NCI-H187 treated with DMSO at 0.1 percent for 48 hours (cell line): ENCODE measurements at places on chromosomes 12 and 14.
A peak's percentile ranks its signal among the peaks of the same experiment; 100 is the strongest.

GRCh38 chr14:52918486-52918885, 32.4 kb downstream of the FERMT2 start:
- DNase-seq: no peak

GRCh38 chr12:122793685-122794106, 19.3 kb downstream of the CCDC62 start:
- peak; percentile 68 for DNase-seq

GRCh38 chr12:41514021-41514777, 326.1 kb downstream of the PDZRN4 start:
- peak; percentile 62 for DNase-seq

DNA sequence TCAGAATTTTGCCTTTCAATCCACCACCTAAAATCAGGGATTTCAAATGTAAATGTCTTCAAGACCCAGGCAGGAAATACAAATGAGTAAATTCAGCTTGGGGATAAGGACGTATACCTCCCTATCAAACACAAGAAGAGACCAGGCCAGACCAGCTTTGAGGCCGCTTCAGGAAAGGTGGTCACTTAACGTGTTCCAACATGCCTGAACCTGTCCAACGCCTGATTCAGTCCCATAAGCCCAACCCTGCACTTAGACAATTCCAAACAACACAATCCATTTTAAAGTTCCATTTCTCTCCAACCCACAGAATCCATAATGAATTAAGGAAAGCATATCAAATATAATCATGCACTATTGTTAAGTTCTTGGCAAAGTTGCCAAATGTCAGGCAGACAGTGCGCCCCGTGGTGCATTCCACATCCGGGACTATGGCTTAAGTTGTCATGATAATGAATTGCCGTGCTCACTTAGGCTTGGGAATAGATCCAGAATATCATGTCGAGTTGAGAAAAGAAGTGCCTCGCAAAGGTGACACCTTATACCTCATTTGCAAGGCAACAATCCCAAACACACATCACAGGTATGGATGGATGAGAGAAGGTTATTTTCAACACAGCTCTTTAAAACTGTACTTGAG, 35.5 kb downstream of the CCDC60 start:
- DNase-seq: peak; percentile 98

DNA sequence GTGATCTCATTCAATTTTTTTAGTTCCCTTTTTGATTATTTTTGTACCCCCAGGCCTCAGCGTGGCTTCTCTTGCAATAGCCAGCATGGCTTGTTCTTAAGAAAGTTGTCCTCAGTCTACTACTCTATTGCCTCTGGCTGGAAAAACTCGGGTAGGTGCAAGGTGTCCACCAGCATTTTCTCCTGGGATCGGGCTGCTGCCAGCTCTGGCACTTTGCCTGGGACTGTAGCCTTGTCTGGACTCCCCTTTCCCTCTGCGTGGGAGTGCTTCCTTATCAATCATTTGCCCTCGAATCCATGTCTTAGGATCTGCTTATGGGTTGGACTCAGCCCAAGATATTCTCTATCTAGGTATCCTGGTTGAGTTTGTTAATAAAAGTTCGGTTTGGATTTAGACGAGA, 773.4 kb downstream of the DIO2 start:
- DNase-seq: no peak

GRCh38 chr12:52806821-52807543, 6.9 kb downstream of the KRT4 start:
- no peak for DNase-seq

DNA sequence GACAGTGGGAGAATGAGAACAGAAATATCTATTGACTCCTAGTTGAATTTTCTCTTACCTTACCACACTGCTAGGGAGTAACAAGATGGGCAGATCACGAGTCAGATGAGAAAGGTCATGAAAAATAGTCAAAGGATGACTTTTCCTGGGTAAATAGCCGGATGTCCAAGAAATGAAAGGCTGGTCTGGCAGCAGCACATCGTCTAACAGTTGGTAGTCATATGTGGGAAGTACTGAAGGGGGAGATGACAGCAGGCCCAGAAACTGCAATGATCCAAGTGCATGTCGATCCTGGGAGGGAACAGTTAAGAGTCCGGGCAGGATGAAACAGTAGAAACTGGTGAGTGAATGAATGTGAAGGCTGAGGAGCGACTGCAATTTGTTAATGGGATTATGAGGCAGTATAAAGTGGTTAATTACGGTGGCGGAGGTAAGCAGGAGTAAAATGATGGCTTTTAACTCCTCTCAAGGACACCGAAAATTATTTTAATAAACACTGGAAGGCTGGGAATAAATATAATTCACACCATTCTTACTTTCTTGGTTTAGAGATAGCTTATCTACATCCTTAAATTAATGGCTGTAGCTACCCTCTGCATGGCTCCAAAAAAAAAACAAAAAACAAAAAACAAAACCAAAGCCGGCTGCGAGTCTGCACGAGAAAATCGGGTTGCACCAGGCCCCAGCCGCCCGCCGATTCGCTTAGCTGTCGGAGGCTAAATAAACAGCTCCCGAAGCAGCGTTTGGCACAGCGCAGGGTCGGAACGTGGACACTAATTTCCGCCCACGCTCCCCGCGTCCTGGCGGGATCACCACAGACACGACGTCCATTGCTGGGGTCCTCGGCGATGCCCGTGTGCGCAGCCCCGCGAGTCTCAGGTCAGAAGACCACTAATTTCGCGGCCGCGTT, 1.0 kb upstream of the ERC1 start:
- DNase-seq: no peak

DNA sequence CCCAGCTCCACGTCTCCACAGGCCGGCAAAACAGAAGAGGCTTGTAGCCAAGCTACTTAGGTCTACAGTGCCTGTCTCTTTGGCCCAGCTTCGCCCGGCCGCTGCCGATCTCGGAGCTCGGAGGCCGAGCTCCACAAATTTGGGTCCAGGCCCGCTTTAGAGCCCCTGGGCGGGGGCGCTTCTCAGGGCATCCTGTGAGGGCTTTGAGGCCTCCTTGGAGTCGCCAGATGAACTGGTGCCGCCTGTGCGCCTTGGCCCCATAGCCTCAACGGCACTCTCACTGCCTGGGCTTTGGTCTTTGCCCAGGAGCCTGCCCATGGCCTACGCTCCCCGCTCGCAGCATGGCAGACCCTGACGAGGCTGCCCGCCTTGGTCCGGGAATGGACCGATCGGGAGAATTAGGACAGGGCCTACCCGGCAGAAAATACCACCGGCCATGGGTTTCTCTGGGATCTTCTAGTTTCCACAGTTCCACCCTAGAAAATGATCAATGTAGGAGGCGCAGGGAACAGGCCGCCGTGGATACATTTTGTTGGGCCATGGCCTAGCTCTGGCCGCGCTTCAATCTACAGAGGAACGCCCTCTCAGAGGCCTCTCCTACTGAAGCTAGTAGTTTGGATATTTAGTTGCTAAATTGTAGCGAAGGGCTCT, 953 bp upstream of the NKX2-8 start:
- DNase-seq: no peak

- DNase-seq: no peak
These were observed 6.0 kb downstream of the TMEM260 start for GRCh38 chr14:56585461-56586084.

DNA sequence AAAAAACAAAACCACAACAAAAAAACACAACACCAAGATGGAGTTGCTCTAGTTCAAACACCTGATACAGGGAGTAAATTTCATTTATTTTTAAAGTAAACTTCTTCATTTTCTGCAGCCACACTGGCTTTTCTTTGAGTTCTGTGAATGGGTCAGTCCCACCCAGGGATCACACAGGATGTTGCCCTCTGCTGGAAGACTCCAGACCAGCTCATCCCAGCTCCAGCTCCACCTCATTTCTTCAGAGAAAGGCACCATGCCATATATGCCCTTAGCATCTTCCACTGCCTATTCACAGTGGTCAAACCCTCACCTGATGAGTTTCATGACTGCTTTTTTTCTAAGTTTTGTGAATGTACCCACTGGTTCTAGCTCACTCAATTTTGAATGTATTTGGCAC, 8.0 kb downstream of the GLIPR1 start:
- DNase-seq: no peak

DNA sequence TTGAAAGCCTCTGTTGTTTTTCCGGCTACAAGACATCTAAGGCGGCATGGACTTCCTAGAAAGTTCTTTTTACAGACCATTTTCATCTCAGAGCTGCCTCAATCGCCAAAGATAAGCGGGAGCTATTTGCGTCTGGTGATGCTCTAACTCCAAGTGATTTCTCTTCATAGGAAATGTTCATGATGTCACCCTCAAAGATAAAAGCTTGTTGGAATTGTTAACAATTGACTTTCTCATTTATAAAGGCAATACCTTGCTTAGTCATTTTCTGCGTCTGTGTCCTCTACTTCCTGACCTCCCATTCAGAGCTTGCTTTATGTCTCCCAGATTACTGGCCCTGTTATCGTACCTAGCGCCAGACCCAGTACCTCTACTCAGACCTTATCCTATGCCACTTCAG, 259.0 kb upstream of the G2E3 start:
- DNase-seq: no peak

- no peak for DNase-seq
These were observed 130.3 kb downstream of the TMTC3 start for GRCh38 chr12:88272456-88272855.

DNA sequence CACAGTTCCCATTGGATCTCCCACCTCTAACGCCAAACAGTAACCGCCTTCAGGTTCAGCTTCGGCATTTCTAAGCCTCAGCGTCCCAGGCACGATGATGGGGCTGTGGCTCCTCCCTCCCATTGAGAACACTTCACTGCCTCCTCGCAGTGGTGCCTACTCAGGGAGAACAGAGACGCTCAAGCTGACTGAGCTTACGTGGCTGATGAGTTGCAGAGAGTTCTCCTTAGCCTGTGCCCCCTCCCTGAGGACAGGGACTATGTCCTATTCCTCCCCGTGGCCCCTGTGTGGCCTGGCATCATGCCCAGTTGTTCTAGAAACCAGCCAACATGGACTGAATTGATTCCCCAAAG, 87.0 kb downstream of the ITPK1 start:
- DNase-seq: no peak

- DNase-seq: no peak
These were observed 1.1 kb downstream of the FAM90A1 start for GRCh38 chr12:8226355-8226754.

- DNase-seq: no peak
These were observed 226.3 kb downstream of the ERC1 start for GRCh38 chr12:1217191-1217949.

GRCh38 chr14:32011225-32011624, 65.9 kb upstream of the ARHGAP5 start:
- DNase-seq: no peak

DNA sequence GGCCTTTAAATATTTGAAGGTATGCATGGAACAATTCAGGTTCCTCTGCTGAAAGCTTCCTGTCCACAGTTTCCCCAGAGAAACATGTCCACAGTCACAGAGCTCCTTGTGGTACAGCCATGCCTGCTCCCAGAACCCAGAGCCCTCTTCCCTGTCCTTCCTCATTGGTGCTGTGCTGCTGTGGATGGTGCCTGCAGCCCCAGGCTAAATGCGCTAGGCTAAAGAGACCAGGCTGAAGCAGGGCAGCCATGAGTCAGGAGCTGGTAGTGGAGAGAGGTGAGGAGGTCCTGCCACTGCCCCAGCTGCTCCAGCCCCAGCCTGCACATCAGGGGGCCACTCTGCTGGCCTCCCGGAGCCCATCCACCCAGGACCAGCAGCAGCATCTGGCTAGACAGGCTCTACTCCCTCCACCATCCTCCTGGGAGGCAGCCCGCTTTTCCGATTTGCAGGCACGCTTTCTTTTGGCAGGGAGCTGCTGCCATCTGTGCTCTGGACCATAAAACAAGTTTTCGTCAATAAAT, 65.4 kb upstream of the DDX11 start:
- no peak for DNase-seq

GRCh38 chr14:83887866-83888265, 1642.1 kb upstream of the FLRT2 start:
- no peak for DNase-seq

DNA sequence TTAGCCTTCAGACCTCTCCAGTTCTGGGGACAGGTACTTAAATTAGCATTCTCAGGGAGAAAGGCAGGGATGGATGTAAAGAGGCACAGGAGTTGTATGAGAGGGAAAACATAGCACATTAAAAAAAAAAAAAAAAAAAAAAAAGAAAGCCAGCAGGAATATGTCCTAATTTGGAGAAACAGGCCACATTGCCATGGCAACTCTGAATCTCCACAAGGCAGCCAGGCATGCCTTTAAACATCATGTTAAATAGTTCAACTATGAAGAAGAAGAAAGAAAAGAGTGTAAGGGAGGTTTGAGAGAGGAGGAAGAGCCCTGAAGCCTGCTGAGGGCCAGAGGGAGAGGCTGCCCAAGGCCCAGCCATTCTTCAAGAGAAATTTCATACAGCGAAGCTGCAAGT, 145.8 kb downstream of the GRIN2B start:
- no peak for DNase-seq

DNA sequence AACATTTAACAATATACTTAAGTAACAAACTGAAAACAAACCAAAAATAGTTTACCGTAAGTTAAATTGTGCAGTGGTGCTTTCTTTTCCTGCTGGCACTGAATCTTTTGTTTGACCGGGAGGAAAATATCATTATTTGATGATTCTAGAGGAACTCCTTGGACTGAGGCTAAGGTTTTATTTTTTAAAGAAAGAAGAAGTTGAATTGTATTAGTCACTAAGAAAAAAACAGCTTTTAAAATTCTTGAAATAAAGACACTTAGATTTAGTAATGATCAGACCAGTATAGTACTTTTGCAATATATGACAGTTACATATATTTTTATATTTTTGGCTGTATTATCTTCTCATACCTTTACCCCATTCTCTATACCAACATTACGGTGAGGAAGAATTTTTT, 10.3 kb downstream of the MIS18BP1 start:
- no peak for DNase-seq

- DNase-seq: no peak
These were observed 47.9 kb upstream of the PTGDR start for GRCh38 chr14:52219488-52220084.

DNA sequence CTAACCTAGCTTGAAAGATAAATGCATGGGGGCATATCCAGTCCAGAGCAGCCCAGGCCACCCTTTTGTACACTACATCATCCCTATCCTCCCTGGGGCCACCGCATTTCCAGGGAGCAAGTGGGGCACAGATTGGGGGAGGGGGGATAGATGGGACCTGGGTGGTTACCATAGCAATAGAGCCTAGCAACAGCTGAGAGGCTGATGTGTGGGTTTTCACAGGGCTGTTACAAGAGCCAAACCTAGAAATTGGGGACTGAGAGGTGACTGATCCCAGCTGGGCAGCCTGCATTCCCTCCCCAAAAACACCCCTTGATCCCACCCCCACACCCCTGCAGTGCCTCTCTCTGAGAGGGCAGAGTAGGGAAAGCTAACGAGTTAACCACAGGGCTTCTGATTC, 3.7 kb upstream of the ZNF384 start:
- DNase-seq: no peak
